ENCODE measurements at places on chromosomes 7 and 10.

DNA sequence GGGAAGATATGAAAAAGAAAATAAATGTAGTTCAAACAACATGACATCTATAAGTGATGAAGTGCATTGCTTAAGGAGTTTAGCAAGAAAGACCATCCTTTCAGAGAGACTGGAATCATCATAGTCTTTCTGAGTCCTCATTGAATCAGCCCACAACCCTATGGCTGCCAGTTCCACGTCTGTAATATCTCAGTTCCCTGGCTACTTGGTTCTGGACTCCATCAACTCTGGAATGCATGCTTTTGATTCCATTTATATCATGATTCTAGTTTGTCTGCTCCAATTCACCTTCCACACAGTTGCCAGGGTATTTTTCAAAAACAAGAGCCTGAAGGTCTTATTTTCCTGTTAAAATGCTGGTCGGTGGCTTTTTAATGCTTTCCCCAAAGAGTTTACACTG, 126.4 kb upstream of the MDFIC start:
- DNase-seq = no peak

DNA sequence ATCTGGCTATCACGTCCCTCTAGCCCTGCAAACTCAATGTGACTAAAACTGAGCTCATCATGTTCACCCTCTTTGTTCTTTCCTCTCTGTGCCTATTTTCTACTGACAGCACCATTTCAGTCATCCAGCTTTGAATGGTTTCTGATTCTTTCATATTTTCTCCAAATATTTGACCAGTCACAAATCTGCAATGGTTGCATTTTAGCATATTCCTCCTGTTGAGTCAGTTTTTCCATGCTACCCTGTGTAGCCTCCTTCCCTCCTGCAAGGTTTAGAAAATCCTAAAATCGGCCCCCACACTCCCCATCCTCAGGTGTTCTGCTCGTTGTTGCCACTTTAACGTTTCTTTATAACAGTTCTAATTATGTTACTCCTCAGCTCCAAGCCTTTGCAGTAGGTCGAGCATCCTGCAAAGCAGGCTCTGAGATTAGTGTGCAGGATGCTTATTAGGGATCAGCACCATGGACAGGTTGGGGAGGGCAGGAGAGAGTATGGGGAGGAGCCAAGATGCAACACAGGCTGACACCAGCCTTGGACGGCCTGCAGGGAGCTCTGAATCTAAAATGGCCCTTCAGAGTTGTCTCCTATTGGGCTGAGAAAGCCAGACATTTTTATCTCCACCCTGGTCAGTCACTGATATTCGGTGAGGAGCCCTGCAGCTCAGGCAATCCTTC, 531.0 kb upstream of the COBL start:
- no peak for DNase-seq

GRCh38 chr7:155745737-155746136, 66.5 kb downstream of the SHH start:
- no peak for DNase-seq

DNA sequence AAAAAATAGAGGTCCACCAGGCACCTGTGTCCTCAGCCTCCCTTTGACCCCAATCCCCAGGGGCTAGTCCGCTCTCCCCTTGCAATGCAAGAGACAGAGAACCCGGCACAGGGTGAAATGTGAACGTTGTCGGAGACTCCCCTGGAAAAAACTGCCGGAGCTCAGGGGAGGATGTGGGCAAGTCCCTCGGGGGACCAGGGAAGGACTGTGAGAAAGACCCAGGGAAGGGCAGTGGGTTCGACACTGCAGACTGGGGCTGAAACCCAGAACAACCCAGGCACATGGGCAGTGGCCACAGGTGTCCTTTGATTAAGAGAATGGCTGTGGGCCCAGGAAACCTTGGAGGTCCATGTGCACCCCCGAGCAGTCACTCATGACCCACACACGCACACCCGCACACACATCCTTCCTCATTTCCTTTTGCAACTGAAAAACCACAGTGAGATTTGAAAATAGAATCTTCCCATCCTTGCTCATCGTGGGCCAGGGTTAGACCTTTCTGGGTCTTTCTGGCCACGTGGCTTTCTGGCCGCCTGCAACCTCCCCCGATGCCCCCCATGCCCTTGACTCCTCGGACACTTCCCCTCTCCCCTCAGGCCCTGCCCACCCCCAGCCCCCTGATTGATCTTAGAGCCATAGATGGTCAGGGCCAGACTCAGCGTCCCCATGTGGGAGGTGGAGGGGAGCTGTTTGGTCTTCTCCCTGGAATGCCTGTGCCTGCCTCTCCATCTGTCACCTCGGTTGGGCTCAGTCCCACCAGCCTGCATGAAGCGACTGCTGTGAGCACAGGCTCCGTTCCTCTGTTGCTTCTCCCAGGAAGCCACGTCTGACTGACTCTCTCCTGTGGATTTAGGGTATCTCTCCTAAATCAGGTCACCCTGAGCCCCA, 7.9 kb downstream of the LAT2 start:
- no peak for DNase-seq

DNA sequence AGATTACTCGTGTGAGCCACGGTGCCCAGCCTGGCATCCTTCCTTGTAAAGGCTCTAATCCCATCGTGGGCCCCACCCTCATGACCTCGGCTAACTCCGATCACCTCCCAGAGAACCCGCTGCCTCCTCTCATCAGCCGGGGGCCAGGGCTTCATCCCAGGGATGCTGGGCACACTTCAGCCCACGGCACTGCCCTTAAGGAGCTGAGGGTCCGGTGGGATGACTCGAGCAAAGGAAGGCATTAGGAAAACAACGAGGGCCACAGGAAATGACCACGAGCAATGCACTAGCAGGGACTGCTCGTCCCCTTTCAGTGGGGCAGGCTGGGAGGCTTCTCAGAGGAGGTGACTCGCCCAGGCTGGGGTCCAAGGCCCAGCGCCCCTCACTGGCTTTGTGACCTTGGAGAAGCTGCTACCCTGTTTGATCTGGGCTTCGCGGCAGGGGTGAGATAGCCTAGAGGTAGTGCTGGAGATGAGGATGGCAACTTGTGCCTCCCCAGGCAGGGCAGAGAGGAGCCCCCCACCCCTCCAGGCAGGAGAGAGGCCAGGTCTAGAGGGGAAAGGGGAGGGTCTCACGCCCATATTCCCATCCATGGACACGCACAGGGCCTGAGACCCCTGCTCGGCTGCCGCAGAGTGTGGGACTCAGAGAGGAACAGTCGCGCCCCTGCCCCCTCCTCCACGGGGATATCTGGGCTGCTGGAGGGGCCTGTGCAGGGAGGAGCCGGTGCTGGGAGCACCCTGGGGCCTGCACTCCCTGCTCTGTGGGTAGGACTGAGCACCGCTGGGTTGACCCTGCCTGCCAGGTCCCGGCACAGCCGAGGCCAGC, 26.8 kb downstream of the ELFN1 start:
- DNase-seq = no peak

GRCh38 chr10:80532571-80532970, 5.1 kb upstream of the SH2D4B start:
- DNase-seq = no peak

All from stimulated activated CD4-positive, alpha-beta T cell treated with anti-CD3 and anti-CD28 coated beads, Interleukin-4, amount 100 ng/mL, for 48 hours (primary cell).